ENCODE measurements at places on chromosomes 7 and 10. TPM values are rescaled to one million over a fixed set of nuclear protein-coding genes. Genes with fewer than 3 reads are reported as not detected.

DNA sequence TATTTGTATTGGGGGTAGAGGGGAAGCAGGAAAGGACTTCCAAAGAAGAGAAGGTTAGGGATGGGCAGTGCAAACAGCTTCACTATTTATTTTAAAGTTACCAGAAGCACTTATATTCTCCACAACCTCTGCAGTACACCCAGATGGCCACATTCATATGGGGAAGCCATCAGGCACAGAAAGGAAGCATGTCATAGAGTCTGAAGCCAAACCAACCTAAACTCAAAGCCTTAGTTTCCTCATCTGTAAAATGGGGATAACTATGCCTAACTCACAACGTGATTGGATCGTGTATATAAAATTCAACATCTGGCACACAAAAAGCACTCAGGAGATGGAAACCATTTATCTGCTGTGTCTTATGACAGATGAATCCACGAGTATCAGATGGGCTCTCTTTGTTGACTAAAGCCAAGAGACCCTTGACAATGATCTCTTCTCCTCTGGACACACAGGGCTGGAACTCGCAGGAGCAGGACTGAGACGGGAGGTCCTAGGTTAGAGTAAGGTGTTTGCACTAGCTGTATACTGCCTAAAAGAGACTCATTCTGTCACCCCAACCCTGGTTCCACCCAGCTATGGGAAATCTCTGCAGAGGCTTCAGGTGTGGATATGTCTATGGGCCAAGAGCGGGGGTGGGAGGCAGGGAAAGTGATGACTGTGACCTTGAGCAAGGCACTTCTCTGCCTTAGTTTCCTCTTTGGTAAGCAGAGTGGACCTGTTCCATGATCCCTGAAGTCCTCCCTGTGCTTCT lies 1.8 kb downstream of the KIAA1549 start:
- ATAC-seq = no peak

- no peak for ATAC-seq
Measured at GRCh38 chr10:125368146-125368545, 207.8 kb upstream of the CTBP2 start.

Gene FLNC
- total RNA-seq = 23.0 TPM

Gene UTF1
- 0.68 TPM for total RNA-seq

DNA sequence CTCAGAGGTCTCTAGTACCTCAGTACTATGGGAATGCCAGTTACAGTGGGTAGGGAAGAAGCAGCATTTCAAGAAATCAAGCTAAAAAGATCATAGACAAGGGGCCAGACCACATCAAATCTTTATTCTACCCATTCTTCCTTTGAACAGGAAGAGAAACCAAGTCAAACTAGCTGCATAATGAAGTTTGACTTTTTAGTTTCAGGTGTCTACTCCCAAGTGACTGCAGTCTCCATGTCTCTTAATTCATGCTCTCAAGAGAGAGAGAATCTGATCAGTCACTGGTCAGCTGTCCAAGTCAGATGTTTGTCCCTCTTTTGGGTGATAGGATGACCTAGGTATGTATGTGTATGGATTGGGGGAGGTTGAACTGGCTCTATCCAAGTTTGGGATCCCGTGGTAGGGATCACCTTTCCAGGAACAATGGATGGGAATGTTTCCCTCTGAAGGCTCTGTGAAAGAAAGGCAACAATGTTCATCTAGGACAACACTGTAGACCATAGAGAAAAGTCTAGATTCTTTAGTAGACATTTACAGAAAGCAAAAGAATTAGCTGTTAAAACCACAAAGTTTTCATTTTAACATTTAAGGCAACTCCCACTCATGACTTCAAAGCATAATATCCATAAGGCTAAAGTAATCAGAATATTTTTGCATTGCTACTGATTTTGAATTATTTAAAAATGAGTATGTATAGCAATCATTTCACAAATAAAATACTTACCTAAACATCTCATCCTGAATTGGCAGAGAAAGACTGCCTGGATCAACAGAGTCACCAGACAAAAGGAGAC lies 30.1 kb upstream of the PRTFDC1 start:
- ATAC-seq = no peak

Gene OR9A2
- not detected for total RNA-seq

DNA sequence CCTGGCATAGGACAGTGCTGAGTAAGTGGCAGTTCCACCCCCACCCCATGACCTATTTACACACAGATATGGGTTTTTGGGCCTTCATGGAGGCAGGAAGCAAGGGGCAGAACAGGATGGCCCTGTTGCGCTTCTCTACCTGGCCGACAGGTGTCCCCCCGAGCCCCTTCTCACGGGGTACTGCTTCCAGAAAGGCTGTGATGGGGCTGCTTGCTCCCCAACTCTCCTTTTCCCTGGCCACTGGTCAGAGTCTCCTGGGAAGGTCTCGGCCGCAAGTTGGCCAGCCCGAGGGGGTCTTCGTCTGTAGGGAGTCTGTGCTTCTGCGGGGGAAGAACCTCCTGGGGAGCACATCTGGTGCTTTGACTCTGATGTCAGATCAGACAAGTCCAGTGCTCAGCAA lies 139.8 kb upstream of the TNS3 start:
- ATAC-seq = no peak

DNA sequence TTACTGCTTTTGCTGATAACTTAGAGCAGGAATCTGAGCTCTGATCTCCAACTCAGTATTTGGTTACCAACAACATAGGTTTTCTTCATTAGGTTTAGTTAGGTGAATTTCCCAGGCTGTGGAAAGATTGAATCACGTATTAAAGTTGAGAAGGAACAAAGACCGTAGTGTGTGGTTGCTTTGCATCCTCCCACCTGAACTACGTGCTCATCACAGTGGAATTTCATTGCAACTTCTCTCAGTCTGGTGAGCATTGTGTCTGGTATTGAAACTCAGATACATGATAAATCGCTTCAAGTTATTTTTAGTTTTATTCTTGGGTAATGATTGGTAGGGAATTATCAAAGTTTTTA lies 139.4 kb upstream of the AKR1E2 start:
- no peak for ATAC-seq

DNA sequence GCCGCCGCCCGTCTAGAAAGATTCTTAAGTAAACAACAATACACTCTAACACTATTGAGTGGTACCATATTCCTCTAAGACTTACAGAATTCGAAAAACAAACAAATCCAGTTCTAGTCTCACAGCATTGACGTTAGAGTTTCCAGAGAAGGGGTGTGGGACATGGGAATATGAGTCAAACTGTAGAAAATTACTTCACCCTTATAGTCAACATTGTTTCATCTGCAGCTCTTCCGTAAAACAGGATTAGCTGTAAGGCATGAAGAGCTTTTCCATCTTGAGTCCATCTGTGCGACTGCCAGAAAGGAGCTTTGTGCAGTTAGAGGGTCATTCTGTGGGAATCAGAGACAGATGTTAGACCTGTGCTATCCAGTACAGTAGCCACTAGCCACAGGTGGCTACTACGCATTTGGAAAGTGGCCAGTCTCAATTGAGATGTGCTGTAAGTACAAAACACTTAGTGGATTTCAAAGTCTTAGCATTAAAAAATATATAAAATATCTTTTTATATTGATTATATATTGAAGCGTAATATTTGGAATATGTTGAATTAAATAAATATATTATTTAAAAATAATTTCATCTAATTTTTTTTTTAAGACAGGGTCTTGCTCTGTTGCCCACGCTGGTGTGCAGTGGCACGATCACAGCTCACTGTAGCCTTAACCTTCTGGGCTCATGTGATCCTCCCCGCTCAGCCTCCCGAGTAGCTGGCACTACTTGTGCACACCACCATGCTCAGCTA lies 79.8 kb upstream of the MPP7 start:
- ATAC-seq = no peak

Gene DENND2A
- total RNA-seq = 5.6 TPM

Gene SPACDR
- not detected for total RNA-seq

GRCh38 chr7:66919304-66919703 lies 1.7 kb upstream of the TMEM248 start:
- no peak for ATAC-seq

DNA sequence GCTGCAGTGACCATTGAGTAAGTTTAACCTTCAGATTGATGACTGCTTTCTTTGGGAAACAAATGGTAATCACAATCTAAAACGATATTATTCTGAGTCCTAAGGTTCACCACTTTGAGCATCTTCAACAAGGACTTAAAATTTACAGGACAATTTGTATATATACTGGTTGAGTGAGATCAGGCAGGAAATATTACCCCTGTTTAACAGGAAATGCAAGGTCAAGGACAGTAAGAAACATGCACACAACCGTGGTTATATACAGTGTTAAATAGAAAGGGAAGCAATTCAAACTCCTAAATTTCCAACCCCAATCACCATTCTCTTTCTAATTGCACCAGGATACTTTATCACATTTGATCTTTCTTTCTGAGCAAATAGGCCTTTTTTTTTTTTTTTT lies 96.1 kb downstream of the ZNF277 start:
- no peak for ATAC-seq

Measured in motor neuron (in vitro differentiated cells).